ENCODE measurements at places on chromosomes 1 and 21. TPM values are rescaled to one million over a fixed set of nuclear protein-coding genes. Genes with fewer than 3 reads are reported as not detected.

- no peak for DNase-seq
These were observed 217.4 kb downstream of the KCNH1 start for GRCh38 chr1:210916548-210916947.

DNA sequence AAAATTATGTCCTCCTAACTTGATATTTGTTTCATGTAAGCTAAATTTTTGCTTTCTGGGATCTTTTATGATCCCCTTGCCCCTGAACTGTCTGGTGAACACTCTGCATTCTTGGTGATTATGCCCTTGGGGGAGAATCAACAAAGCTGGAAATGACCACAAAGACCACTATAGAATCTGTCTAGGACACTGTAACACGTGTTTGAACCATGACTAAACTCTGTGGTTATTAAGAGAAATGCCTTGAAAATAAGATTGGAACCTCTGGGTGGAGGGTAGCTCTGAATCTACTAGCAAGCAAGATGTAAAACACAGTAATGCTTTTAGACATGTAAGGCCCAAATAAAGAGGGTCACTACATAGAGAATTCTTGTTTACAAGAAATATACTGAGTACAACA is 237.5 kb downstream of the HMCN1 start:
- DNase-seq = no peak

DNA sequence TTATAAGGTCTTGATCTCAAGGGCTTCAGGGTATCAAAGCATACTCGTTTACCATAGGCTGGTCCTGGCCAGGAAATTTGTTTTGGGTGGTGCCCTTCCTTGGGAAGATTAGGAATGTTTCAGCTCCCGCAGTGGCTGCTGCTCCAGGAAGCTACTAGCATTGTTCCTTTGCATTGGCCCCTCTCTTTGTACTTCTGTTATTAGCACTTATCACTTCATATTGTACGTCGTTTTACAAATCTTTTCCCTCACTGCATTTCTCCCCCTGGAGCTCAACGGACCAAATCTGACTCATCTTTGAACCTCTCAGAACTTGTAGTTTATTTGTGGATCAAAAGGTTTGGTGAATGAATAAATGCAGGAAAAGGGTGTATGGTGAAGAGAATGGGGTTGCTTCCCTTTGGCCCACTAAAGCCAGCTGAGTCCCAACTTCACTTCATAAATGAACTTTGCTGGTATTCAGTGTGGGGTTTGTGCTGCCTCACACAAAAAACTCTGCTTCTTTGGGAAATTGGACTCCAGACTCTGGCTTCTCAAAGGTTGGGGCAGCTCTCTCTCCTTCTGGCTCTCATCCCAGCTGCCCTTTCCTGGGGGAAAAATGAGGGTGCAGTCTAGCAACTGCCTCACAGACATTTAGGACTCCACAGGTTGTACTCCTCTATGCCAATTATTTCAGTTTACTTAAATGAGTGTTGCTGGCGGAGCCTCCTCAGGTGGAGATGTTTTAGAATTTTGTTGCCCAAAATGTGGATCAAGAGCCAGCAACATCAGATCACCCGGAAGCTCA is 5.9 kb downstream of the GNAT2 start:
- no peak for DNase-seq

- no peak for DNase-seq
These were observed 77.9 kb upstream of the CASZ1 start for GRCh38 chr1:10874351-10874750.

DNA sequence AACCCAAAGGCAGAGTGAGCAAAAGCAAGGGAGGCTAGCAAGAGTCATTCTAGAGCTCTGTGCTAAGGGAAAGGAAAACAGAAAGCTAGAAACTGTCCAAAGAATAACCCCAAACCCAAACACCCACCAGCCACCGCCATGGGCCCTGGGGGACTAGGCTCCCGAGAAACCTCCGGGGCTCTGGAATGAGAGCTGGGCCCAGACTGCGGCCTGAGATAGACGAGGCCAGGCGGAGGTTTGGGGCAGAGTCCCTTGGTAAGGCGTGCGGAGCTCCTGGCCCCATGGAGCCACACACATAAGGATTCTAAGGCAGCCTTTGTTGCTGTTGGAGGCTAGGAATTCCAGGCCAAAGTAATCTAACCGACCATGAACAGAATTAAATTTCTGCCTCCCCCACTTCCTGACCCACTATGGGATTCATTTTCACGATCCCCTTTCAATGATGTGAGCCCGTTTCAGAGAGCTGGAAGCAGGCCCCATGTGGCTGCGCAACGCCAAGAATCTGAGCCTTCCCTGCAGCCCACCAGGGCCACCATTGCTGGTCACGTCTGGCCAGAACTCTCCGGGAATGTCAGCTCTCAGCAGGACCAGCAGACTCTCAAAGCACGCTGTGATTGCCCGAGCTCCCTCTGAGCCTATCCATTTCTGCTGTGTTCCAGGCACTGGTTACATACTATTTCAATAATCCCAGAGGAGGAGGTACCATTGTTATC is 145.0 kb downstream of the TRABD2B start:
- no peak for DNase-seq

GRCh38 chr21:26179501-26179900 is 8.9 kb upstream of the APP start:
- DNase-seq = no peak

The OR2T29 gene
- not detected for total RNA-seq
